ENCODE measurements at places on chromosomes 7 and 10.

GRCh38 chr10:29009464-29009863 is 279.4 kb upstream of the LYZL1 start:
- no peak for DNase-seq

GRCh38 chr10:3173171-3173878 is 743 bp upstream of the PITRM1 start:
- DNase-seq = no peak

DNA sequence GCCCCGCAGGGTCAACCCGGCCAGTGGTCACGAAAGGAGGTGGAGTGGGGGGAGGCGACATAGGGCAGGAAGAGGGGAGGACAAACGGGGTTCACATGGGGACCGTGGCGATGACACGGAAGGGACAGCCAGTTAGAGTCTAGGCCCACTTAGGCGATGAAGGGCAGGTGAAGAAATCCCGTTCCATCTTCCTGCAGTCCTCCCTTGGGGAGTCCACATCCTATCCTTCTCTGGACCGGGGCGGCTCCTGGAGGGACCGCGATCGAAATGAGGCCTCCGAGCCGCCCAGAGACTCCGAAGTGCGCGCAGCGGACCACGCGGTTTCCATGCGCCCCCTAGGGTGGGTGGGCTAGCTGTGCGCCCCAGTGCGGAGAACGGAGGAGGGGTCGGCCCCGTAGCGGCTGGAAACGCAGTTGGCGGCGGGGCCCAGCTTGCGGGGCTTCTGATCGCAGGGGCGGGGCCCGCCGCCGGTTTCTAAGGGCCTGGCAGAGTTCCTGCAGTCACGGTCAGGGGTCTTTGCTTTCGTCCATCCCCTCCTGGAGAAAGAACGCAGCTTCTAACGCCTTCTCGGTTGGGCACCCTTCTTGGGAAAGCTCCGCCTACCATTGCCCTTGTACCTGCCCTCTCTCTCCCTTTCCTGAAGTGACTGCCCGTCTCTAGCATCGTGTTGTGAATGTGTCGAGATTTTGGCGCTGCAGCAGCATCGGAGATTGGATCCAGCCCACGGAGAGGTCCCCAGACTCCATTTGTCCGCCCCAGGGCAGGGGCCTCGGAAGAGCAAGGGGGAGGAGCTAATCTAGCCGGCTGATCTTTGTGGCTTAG is 17.9 kb upstream of the TMEM225B start:
- no peak for DNase-seq

DNA sequence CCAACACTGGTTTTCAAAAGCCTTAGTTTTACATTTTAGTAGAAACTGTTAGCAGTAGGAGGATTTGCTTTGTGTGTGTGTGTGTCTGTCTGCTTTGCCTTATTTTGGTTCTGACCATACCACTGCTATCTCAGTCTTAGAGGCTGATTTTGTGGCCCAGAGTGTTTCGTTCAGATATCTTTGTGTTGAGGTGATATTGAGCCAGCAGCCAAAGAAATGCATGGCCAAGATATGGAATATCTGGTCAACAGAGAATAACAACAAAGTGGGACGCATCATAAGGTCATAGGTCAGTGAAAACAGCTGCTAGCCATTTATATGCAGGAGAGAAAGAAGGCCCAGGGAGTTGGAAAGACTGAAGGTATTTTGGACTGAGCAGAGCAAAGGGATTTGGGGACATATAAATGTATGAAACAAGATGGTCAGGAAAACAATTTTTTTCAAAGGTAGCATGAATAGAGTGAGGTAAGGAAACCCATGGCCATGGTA is 47.7 kb downstream of the KIAA1217 start:
- DNase-seq = no peak

DNA sequence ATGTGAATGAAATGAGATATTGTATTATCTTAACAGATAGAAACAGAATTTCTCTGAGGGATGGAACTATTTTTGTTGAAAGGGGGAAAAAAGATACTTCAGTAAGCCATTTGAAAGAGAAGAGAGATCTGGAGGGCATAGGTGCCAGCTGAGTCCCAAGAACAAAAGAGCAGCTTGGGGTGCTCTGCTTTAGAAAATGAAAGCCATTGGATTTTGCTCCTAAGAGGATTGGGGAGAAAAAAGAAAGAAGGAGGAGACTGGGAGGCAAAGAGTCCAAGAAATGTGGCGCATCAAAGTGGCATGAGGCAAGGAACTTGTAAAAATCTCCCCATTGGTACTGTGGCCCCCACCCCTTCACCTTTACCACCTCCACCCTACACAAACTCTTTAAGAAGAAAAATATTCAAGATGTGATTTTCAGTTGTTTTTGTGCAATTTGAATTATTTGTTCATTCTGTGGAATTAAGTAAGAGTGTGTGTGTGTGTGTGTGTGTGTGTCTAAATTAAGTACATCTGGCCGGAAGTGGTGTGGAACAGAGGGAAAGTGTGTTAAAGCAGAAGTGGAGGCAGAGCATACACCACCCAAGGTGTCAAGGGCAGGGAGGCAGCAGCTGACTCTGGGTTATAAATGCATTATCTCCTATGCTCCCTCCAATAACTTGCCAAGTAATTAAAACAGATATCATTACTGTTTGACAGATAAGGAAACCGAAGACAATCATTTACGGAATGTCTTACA is 9.9 kb upstream of the GNAI1 start:
- DNase-seq = no peak

All from SK-N-MC (cell line).